Naive B cell (primary cell): ENCODE measurements at places on chromosomes 6 and 20.

GRCh38 chr6:35731736-35732532 is 4.9 kb upstream of the ARMC12 start:
- peak; percentile 94 for DNase-seq

GRCh38 chr6:118589186-118589585 is 41.1 kb downstream of the PLN start:
- DNase-seq: no peak

DNA sequence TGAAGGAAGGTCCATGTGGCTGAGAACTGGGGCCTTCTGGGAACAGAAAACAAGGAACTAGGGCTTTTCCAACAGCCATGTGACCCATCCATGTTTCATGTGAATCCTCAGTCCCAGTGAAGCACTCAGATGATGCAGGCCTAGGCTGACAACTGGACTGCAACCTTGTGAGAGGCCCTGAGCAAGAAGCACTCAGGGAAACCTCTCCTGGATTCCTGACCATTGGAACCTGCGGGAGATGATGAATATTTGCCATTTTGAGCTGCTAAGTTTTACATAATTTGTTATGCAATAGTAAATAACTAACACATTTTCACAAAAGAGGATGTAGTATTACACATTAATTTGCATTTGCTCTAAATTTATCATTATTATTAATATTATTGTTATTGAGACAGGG is 38.4 kb upstream of the HLA-G start:
- DNase-seq: no peak

DNA sequence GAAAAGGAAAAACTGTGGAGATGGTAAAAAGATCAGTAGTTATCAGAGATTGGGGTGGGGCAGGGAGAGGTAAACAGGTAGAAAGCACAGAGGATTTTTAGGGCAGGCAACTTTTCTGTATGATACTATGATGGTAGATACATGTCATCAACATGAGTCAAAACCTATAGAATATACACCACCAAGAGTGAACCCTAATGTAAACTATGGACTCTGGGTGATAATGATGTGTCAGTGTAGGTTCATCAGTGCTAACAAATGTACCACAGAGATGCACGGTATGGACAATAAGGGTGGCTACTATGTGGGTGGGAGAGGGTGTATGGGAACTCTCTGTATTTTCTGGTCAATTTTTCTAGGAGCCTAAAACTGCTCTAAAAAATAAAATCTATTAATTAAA is 18.5 kb downstream of the PACSIN1 start:
- DNase-seq: no peak

- DNase-seq: no peak
Measured at GRCh38 chr20:23397961-23398360, 23.3 kb downstream of the NAPB start.

GRCh38 chr6:113182370-113183141 is 674.6 kb upstream of the MARCKS start:
- no peak for DNase-seq

DNA sequence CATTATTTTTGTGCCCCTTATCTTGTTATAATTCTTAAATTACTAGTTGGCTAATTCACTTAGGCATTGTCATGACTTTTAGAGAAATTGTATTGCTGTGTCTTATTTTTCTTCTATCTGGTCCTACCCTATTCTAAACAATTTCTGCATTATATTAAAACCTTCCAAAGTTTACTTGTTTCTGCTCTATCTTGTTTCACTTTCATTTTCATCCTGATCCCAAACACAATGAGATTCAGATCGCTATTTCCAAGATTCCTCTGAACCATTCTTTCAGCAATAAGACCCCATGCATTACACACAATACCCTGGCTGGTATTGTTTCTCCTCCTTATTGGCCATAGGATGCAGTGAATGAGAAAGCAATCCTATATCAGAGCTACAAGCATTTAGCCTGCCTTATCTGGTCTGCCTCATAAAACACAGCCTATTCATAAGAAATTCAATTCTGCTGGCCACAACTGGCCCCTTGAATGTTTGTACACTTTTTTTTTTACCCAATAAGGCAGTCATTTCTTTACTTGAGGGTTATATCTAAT is 69.9 kb upstream of the POU3F2 start:
- DNase-seq: no peak

- DNase-seq: no peak
Measured at GRCh38 chr6:33117811-33118277, 42.1 kb downstream of the HLA-DPB1 start.

GRCh38 chr20:59441860-59442810 is 141.7 kb downstream of the EDN3 start:
- no peak for DNase-seq
